ENCODE measurements at places on chromosomes 5 and 9.

GRCh38 chr5:147898875-147899401 is 7.4 kb downstream of the C5orf46 start:
- DNase-seq, result no peak

DNA sequence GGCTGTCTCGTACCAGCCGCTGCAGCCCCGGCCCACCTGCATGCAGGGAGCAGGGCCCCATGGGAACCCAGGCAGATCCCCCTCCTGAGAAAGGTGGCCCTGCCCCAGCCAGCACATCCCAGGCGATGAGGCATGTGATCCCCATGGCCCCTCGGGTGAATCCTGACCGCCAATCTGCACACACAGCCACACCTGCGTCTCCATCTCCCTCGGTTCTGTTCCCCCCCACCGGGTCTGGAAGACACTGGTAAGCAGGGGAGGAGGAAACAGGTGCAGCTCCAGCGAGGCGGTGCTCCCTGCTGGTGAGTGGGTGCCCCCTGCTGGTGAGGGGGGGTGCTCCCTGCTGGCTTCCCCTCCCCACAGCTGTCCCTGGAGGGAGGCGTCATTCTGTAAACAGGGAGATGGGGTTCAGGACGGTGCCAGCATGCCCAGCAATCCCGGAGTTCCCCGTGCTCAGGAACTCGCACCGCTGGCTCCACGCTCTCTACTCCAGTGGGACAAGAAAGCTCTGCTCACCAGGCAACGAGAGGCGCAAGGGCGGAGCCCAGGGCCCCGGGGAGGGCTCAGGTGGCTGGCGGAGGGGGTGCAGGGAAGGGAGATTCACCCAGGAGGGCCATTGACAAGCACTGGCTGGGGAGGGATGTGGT is 28.4 kb upstream of the SLC12A7 start:
- peak; percentile 67 for DNase-seq

DNA sequence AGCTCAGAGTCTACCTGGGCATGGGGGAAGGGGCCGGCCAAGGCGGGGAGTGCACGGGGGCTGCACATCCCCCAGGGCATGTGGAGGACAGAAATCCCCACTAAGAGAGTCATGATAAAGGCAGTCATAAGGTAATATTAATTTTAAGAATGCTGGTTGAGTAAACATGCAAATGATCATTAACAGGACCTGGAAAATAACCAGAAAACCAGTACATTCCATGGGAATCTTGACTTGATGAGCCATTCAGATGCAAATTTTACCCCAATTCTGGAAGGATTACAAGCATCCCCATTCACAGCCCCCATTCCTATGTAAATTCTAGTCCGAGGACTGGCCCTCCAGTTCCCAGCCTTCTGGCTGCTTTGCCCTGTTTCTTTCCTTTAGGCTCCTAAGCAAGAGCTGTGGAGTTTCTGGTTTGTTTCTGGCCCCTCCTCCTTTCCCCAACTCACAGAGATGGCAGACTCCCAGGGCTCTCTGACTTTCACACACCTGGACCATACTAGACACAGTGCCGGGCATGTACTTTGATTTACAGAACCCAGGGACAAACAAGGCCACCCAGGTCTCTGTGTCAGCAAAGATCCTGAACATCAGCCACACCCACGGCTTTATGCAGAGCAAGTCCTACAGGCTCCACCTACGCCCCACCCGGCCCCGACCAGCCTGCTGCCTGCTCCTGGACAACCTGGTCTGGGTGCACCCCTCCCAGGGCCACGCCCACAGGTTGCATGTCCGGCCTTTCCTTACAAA is 62.7 kb downstream of the SEMA4D start:
- no peak for DNase-seq

DNA sequence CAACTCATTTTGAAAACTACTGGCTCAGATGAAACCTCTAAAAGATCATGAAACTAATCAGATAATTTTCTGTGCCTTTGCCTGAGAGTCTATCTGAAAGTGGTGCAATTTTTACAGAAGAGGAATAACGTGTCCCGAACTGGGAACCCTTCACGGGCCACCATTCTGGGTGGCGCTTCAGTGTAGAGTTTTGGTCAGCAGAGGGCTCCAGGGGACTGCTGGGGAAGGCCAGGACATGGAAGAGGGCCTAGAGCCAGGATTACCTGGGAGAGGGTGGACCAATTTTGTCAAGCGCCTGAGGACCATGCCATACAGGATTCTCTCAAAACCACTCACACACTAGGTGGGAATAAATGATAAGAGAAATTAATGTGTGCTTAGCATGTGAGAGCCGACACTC is 49.7 kb upstream of the PLEKHG4B start:
- DNase-seq, result no peak

DNA sequence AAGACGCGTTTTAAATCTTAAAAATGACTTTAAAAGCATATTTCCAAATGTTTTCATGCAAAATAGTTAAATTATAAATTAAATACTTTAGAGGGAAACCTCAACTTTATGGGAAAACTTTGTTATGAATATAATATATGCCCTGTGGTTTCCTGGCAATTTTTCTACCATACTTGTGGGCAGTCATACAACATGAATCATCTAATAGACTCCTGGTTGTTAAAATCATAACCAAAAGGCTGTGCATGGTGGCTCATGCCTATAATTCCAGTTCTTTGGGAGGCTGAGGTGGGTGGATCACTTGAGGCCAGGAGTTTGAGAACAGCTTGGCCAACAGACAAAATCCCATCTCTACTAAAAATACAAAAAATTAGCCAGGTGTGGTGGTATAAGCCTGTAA is 18.2 kb downstream of the ATP10B start:
- DNase-seq, result no peak

DNA sequence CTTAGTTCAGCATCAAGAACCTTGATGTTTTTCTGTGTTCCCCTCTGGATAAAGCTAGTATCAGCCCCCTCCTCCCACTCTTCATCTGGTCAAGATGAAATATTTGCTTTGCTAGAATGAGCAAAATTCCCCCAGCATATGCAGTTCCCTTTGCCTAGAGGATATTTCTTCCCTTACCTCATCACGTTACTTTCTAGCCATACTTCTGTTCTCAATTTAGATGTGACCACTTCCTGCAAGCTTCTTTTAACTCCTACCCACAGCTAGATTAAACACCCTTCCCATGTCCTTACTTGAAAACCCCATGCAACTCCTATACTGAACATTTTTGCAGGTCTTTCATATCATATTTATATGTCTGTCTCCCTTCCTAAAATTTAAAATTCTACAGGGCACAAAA is 178.9 kb upstream of the TUSC1 start:
- no peak for DNase-seq
